ENCODE measurements at places on chromosomes 13 and 19.

GRCh38 chr19:10450853-10451609 lies 30.7 kb downstream of the PDE4A start:
- DNase-seq, result no peak

DNA sequence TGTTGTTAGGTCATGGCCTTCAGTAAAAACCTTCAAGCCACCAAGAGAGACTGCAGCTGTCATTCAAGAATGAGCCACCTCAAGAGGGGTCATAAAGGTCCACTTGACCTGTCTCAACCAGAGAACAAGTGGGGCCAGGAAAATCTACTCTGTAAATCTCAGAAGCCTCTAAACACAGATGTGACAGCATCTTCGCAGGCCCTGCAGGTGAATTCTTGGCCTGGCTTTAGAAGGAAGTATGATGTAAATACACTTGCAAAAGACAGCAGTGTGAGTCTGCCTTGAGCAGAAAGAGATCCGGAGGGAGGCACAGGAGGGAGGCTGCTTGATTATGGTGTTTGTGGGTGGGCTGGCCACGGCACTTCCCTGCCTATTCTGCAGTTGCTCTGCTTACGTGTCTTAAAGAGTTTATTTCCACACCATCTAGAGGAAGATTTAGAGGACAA lies 1082.9 kb downstream of the UQCRFS1 start:
- DNase-seq, result no peak

DNA sequence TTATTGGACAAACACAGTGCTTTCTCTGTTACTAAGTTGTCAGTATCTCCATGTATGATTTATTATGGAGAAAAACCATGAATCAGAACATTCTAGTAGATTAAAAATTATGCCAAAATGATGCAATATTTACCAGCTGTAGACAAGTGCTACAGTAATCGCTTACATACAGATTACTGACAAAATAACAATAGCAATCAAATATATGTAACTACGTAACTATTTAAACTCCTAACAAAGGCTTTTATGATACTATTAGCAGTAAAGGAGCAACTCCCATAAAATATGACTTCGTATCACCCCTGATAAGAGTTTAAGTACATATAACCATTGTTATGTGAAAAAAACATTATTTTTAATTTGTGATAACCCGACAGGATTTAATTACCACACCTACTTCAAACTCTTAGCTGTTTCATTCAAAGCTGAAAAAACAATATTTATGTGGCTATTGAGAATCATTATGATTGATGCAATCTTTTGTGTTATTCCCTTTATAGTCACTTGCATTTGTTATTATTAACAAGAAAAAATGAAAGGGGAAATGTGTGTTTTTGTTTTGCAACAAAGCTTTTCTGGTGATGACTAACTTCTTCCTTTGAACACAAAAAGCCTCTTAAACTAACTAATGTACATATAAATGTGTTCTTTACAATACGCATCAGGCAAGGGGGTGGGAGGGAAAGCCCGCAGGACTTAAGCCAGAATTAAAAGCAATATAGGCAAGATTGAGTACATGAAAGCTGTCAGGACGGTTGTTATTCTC lies 147.4 kb downstream of the ABCC4 start:
- no peak for DNase-seq

DNA sequence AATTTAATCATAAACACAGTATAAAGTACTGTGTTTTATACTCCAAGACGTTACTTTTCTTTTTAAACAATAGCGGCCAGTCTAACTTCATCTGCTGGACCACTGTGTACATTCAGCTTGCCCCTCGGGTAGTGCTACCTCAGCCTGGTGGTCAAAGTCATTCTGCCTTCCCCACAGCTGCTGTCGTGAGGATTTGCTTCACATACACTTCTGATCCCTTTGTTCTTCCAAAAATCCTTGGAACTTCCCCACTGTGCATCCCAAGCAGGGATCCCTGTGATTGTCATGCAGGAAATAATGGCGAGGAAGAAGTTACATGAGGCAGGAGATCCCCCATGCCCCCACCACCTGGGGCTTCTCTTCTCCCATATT lies 234.9 kb upstream of the STARD13 start:
- DNase-seq, result no peak

- DNase-seq, result no peak
Observed at GRCh38 chr13:46738055-46738454, 58.9 kb downstream of the ESD start.

DNA sequence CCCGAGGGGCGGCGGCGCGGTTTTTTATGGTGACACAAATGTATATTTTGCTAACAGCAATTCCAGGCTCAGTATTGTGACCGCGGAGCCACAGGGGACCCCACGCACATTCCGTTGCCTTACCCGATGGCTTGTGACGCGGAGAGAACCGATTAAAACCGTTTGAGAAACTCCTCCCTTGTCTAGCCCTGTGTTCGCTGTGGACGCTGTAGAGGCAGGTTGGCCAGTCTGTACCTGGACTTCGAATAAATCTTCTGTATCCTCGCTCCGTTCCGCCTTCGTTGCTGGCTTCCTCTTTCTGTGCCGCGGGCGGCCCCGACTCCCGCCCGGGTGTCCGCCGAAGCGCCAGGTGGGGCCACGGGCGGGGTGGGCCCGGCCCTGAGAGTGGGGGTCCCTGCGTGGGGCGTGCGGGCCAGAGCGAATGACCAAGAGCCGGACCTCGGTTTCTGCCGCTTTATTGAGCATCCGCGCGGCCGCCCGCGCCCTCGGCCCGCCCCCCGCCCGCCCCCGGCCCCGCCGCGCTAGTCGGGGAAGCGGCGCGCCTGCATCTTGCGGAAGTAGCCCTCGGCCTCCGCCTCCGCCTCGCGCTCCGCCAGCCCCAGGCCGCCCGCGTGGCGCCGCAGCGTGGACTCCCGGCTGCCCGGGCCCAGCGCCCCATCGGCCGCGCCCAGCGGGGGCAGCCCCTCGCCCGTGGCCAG lies 9.6 kb downstream of the PLPPR3 start:
- no peak for DNase-seq

- no peak for DNase-seq
Observed at GRCh38 chr13:46554951-46555350, 2.0 kb downstream of the LRCH1 start.
